ENCODE measurements at places on chromosomes 6 and 20.

DNA sequence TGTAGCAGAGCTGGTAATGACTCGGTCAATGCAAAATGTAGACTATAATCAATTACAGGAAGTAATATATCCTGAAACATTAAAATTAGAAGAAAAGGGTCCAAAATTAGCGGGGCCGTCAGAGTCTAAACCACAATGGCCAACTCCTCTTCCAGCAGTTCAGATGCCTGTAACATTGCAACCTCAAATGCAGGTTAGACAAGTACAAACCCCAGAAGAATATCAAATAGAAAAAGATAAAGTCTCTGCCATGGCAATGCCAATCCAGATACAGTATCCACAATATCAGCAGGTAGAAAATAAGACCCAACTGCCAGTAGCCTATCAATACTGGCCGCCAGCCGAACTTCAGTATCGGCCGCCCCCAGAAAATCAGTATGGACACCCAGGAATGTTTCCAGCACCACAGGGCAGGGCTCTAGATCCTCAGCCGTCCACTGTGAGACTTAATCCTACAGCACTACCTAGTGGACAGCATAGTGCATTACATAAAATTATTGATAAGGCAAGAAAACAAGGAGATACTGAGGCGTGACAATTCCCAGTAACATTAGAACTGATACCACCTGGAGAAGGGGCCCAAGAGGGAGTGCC lies 158.4 kb downstream of the GPX5 start:
- DNase-seq = no peak

DNA sequence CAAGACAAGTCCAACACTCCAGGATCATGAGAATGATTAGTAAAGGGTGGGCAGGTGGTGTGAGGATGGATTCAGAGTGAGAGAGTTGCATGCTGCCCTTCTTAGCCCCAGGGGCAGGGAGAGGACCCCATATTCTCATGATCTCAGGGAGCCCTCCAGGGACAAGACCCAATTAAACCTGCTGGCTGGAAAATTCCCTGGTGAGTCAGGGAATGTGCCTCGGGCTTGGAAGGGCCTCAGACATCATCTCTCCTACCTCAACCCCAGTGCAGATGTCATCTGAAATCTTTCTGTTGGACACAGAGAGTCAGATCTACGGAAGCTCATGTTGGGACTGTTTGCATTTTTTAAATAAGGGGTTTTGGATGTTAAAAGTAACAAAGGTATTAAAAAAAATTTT lies 9.2 kb upstream of the SIRPD start:
- DNase-seq = no peak

GRCh38 chr20:4545526-4545925 lies 176.2 kb upstream of the PRND start:
- no peak for DNase-seq

DNA sequence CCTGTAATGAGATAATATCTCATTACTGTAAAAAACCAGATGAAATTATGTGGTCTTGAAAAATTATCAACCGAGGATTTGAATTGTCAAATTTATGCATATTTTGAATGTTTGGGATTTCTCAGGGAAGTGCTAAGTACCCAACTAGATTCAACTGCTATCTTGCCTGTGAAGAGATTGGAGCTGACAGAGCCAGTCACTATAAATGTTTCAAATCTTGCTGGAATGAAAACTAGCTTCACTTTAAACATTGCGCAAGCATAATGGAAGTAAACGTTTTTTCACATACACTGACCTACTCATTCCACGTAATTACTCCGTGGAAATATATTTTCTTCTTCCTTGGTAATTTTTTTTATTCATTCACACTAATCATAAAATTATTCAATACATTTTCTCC lies 46.7 kb downstream of the TMEM170B start:
- DNase-seq = no peak

DNA sequence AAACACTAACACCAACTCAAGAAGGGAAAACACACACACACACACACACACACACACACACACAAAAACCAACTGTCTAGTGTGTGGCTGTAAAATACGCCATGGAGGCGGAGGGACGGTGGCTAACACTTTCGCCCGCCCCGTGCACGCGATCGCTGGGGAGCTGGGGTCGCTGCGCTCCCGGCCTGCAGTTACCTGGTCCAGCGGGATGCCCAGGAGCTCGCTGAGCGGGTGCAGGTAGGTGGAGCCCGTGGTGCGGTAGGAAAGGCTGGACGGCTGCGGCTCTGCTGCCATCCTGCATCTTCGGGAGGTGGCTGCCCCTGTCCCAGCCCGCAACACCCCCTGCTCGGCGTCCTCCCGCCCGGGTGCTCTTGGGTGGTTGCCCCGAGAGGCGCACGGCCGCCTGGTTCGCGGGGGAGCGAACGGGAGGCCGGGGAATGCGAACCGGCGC lies 303 bp downstream of the MBOAT1 start:
- DNase-seq = peak; percentile 51
